ENCODE measurements at places on chromosomes 7 and 10.

DNA sequence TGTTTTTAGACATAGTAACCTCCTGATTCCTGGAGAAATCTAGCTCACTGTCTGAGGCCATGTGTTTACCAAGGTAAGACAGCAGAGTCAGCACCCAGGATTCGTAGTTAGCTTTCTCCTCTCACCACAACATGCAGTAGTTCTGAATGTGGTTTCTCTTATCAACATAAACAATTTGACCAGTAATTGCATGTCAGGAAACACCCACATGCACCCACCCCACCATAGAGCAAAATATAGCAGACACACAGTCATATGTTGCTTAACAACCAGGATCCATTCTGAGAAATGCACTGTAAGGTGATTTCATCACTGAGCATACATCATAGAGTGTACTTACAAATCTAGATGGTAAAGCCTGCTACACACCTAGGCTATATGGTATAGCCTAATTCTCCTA lies 1004.0 kb downstream of the ANKRD7 start:
- DNase-seq: no peak

- DNase-seq: no peak
These were observed 153.4 kb downstream of the ATE1 start for GRCh38 chr10:121774404-121774803.

GRCh38 chr10:63504145-63504881 lies 16.9 kb upstream of the REEP3 start:
- DNase-seq: no peak

GRCh38 chr7:8314566-8314965 lies 52.6 kb upstream of the ICA1 start:
- DNase-seq: no peak

GRCh38 chr7:130903358-130903974 lies 169.5 kb upstream of the KLF14 start:
- no peak for DNase-seq

DNA sequence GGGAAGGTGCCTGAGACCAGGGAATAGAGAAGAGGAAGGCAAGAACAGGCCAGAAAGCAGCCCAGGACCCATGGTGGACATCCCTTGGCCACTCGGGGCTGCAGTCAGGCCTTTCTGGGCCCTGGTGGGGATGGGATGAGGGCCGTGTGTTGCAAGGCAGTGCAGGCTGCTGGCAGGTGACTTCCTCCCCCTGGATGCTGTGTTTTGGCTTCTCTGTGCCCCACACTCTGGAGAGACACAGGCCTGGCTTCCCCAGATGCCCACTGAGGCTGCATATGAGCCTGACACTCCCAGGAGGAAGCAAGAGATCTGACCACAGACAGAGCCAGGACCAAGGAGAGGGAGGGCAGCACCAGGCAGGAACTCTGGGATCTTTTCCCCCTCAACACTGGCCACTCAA lies 39.9 kb downstream of the ANXA8 start:
- no peak for DNase-seq

DNA sequence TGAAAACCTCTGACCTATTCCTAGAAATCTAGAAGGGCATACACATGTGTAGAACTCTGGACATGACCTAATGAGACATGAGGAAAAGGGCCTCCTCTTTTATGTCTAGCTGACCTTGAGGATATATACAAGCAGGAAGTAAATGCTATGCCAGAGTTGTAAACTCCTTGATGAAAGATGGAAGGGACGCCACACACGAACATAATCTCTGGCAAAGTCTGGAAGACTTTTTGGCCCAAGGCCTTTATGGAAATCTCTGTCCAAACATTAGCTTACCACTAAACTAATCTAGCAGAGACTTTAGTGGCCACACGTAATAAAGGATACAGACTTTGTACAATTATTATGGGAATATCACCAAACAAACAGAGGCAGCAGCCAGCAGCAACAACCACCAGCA lies 138.1 kb upstream of the THSD7A start:
- DNase-seq: no peak

GRCh38 chr7:13476881-13477444 lies 512.5 kb downstream of the ETV1 start:
- DNase-seq: no peak

- no peak for DNase-seq
These were observed 1.6 kb downstream of the GLUD1 start for GRCh38 chr10:87092861-87093631.

DNA sequence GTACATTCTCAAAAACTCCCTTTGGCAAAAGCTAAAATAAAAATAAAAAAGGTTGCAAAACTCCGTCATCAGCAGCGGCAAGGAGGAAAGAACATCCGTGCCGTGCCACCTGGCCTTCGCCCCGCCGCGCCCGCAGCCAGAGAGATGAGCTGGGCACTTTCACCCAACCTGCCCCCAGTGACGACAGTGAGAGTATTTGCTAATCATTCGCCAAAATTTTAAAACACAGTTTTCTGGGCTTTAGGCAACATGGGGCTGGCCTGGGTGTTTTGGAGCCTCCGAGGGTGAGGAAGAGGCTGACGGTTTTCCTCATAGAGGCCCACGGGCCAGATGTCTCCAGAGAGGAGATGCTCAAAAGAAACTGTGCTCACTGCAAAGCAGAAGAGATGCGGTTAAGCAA lies 128.2 kb downstream of the PRKAG2 start:
- DNase-seq: no peak

DNA sequence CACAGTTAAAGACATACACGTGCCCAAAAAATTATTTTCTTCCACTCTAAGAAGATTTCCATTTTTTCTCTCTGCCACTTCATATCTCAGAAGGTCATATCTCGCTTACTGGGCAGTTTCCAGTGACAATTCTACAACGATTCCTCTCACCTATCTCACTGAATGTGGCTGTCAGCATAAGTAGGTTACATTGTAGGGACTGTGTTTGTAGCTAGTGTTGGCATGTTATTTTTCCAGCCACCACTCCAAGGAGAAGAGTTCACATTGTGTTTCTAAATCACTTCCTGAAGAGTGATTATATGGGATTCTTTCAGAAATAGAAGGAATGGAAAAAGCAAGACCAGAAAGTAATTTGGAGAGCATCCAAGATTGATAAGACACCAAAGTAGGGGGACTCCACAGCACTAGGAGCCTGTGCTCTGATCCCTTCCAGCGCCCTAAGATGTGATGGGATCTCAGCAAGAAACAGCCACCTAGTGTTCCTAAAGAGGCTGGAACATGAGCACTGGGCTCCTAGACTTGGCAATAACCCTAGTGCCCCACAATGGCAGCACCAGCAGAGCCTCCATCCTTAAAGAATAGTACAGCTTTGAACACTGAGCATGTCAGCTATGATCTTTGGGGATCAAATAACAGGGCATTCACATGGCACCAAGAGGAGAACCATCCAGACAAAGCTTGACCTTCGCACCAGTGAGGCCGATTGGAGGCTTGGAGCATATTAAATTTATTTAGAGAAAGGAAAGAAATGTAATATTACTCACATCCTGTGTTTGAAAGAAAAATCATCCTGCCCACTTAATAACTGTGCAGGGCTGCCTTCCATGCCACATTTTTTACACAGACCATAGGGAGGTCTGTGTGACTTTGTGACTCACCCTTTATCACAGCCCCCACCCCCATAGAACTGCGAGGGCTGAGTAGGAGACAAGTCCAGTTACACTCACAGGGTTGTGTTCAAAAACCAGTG lies 51.8 kb downstream of the CAV1 start:
- no peak for DNase-seq

DNA sequence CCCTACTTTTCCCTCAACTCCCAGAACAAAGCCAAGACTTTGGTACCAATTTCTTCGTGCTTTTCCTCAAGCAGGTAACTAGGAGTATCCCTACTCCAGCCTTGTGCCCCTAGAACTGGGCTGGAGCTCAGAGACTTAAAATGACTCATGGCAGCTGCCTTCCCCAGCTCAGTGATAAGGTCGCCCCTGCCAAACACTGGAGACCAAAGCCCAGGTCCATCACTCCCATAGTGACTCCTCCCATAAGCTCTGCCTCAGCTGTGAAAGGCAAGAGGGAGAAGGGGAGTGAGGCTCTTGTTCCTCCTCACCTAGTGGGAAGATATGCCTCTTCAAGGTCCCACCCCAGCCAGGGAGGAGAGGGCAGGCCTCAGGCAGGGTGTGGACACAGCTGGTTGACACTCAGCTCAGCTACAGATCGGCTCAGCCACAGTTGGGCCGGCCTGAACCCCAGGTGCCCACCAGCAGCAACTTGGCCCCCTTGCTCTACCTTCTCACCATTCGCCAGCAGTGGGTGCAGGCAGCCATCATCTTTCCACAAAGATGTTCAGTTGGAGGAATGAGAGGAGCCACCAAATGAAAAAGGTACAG lies 13.8 kb upstream of the CYREN start:
- DNase-seq: no peak

DNA sequence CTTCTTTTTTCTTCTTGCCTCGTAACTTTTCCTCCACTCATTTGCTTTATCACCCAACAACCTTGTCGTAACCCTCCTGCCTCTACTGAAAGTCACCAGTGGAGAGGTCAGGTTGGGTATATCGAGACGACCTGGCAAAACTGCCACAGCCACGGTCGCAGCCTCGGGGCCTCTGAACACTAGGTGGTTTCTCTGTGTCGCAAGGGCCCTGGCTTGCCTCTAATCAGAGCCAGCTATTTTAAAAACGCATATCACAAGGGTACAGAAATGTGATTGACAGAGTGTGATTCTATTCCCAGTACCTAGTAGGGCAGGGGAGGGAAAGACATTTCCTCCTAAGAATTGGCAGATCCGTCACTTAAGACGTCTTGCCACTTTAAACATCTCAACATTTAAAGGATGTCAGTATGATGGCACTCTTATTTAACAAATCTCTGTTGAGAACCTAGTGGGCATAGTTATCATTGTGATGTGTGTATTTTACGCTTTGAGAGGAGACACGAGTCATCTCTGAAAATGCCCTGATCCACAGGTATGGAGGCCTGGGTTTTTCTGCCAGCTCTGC lies 197.5 kb downstream of the ARHGAP21 start:
- no peak for DNase-seq

- no peak for DNase-seq
These were observed 178.0 kb upstream of the IGFBP3 start for GRCh38 chr7:46099076-46099475.

DNA sequence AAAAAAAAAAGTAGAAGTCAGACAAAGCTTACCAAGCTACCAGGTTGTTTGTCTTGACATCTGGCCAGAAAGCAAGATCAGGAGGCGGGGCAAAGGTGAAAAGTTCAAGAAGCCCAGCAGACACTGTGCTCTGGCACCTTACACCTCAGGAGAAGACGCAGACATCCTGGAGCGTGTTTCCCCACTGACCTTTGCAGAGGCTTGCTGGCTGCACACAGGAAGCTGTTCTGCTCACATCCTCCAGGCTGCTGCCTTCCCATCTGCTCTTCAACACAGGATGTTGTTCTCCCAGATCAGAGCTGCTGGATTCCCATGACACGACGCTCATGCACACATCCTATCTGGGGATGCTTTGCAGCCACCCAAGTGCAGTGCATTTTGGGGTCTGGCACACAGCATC lies 174.4 kb upstream of the KIAA1217 start:
- DNase-seq: no peak

- no peak for DNase-seq
These were observed 4.8 kb downstream of the ANK3 start for GRCh38 chr10:60384708-60385398.
